ENCODE measurements at places on chromosomes 12 and 14.

DNA sequence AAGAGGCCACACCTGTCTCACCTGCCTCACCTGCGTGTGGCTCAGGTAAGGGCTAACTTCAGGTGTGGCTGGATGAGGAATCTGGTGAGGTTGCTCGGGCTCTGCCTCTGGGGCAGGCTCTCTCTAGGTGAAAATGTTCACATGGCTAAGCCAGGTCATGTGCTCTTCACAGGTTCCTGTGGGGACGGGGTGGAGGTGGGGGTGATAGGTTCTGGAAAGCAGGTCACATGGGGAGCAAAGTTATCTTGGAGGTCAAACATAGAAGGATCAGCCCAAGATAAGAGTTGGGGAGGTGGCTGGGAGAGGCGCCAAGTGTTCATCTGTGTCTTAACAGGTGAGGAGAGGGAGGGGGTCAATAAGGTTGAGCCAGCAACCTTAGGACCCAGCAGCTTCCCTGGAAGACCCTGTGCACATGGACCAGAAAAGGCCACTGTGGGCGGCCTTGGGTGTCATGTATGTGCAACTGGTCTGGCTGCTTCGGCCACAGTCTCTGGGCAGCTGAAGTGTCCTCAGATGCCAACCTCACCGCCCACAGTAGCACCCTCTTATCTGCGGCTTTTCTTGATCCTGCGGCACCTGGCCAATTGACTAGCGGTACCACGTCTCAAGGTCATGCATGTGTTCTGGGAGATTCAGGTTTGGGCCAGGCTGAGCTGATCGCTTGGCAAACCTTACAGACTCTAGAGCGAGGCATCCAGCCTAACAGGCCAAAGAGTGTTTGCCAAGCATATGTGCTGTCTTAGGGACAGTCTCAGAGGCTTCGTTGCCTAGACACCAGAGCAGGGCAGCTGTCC lies 60.5 kb downstream of the CACNA1C start:
- no peak for DNase-seq

- DNase-seq: no peak
Observed at GRCh38 chr12:25495331-25496097, 57.6 kb downstream of the LMNTD1 start.

DNA sequence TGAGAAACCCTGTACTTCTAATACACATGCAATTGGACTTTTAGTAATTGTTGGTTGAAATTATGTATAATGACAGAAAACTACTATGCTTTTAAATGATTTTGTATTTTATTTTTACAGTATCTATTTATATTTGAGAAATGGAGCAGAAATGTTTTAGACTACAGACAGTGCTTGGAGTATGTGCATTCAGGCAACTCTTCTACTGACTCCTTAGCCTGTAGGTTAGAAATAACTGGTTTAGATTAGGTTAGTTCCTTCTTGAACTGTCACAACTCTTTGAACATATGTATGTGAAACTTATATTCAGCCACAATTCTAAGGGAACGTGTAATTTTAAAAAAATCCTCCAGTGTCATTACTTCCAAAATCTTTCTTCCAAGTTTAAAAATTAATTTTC lies 1.7 kb downstream of the FGFR1OP2 start:
- DNase-seq: no peak

DNA sequence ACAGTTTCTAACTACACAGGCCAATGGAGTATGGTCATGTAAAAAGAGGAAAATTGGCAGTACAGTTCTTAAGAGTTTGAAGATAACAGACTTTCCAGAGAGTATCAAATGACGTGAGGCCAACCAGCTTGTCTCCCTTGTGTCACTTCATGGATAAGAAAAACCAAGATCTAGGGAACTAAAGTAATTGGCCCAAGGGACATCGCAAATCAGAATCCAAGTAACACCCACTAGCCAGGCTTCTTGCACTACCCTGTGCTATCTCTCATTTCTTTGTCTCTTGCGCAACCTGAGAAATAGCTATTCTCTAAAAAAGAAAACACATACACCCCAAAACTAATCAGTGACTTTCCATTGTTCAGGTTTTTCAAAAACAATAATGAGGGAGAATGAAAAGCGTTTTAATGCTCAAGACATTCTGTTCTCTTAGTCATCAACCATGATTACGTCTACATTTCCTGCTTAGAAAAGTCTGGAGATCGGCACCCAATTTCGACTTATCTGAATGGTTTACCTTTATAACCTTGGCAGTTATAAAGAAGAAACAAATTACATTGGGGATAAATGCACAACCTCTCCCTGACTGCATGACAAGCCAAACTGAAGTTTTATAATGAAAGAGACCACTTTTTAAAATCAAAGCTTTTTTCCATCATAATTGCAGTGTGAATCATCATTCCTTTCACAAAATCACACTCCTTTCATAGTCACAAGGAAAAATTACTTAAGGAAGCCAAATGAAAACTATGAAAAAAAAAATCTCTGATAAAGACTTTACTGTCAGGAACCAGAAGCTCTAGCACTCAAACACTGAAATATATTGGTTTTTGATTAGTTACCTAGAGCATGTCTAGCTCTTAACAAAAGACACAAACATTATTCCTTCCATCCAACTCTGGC lies 42.1 kb downstream of the TMTC1 start:
- no peak for DNase-seq

GRCh38 chr14:62957562-62957961 lies 87.7 kb downstream of the KCNH5 start:
- no peak for DNase-seq

- DNase-seq: no peak
Observed at GRCh38 chr12:24864796-24865125, 84.1 kb downstream of the BCAT1 start.

DNA sequence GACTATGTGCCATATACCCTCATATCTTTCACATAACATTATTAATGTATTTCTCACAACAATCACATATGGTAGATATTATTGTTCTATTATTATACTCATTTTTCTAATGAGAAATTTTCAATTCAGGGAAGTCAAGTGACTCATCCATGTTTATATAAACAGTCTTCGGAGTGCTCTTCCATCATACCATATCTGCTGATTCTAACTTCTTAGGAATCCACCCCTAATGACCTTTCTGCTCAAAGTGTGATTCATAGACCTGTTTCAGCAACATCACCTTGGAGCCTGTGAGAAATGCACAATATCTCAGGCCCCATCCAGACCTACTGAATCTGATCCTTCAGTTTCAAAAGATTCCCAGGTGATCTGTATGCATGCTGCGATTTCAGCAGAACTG lies 39.8 kb upstream of the OVCH1 start:
- DNase-seq: no peak

DNA sequence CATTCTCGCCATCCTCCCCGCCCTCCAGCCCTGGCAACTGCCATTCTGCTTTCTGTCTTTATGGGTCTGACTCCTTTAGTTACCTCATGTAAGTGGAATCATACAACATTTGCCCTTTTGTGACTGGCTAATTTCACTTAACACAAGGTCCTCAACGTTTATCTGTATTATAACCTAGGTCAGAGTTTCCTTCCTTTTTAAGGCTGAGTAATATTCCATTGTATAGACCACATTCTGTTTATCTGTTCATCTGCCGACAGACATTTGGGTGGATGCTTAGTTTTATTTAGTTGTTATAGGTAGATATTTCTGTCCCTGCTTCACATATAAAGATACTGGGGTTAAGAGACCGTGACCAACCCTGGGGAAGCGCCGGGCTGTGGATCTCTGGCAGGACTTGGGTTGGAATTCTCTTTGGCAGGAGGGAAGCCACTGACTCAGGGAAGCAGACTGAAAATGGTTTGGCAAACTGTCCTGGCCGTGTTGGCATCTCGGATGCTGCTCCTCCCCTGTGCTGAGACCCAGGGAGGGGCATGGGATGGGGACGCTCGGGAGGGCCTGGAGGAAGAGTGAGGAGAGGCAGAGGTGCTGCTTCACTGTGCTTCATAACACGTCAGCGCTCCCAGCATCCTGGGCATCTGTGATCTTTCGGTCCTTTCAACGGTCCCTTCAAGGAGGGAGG lies 38.9 kb downstream of the TEAD4 start:
- DNase-seq: no peak

DNA sequence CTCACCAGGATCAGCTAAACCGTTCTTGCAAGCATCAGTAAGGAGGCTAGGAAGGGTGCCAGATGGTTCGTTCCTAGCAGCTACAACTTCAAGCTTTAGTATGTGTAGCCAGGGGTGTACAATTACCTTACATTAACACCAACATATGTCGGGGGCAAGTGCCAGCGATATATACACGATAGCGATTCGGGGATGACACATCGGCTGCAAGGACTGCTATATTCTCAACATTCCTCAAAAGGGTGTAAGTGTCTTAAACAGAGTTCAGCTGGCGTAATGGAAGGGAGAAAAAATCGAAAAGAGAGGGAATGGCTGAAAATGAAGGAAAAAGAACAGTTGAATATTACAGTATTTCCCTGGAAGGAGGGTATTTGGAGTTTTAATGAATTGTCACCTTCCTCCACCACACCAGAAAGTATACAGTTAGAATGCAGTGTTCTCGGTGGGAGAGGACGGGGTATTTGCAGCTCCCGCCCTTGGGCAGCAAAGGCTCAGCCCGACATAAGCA lies 545 bp downstream of the LIMA1 start:
- DNase-seq: no peak

- no peak for DNase-seq
Observed at GRCh38 chr14:103523575-103523954, 935 bp upstream of the CKB start.

- peak; percentile 45 for DNase-seq
Observed at GRCh38 chr12:110582276-110583136, 612 bp downstream of the PPTC7 start.

DNA sequence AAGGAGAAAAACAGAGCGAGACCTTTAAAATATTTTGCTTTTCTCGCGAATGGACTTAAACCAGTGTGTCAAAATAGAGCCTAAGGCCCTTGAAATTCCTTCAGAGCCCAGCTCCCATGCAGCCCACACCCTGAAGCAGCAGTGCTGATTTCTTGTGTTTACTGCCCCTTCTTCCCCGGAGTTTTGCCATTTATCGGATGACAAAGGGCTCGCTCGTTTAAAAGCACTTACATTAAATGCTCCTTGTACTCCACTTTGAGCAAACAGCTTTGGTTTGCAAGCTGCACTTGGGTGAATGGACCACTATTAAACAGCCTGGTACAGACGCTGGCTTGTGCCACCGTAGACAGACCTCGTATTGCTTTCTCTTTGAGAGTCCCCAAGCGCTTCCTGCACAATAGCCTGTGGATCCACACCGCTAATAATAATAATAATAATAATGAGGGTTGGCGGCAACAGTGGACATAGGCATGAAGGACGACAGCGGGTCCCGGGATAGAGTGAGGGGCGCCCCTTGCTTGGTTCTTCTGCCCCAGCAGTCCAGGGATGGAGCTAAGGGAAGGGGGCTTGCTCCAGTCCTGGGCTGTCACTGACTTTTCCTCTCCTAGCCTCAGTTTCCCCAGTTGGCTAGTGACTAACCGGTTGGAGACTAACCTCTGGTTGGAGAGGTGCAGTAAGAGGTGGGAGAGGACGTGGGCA lies 6.6 kb downstream of the DLK1 start:
- DNase-seq: no peak

DNA sequence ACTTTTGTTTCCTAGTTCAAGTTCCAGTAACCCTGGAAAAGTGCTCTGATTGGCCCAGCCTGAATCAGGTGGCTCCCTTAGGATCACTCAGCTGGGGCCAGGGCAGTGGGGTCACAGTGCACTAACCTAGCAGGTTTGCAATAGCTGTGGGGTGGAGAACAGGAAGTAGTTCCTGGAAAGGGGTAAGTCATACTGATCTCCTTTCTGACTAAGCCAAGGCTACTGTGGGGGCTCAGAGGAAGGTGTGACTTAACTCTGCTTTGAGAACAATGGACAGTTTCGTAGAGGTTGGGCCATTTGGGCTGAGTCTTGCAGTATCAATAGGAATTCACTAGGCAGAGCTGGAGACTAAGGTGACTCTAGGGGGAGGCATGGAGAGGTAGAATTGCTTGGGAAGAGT lies 89.4 kb downstream of the KIF26A start:
- DNase-seq: no peak

- DNase-seq: no peak
Observed at GRCh38 chr14:87705439-87705896, 287.5 kb downstream of the GALC start.

DNA sequence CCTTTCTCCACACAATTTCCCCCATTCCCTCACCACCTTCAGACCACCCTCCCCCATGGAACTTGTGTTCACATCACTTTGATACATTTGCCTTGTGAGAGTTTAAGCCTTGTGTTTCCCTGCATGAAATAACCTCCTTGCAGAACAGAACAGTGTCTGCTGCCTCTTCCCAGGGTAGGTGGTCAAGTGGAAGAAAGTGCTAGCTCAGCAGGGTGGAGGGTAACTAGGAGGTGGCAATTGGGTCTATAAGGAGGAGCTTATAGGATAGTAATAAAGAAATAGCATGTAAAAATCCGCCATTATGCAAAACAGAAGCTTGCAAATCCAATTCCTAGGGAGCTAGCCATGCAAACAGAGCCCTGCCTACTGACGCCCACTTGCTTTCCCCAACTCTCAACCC lies 13.9 kb upstream of the KRT8 start:
- no peak for DNase-seq

DNA sequence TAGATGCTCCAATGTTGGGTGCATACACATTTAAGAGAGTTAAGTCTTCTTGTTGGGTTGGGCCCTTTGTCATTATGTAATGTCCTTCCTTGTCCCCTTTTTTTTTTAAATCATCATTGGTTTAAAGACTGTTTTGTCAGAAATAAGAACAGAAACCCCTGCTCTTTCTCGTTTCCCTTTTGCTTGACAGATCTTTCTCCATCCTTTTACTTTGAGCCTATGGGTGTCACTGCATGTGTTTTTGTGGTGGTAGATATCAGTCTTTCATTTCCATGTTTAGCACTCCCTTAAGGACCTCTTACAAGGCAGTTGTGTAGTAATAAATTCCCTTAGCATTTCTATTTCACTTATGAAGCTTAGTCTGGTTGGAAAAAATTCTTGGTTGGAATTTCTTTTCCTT lies 47.4 kb downstream of the RTN1 start:
- no peak for DNase-seq
